ENCODE measurements at places on chromosomes 5 and 9. TPM values are rescaled to one million over a fixed set of nuclear protein-coding genes. Genes with fewer than 3 reads are reported as not detected.

SPINK7 gene
- not detected for polyA plus RNA-seq

GRCh38 chr5:95027775-95028174, 257.1 kb downstream of the MCTP1 start:
- no peak for DNase-seq

GRCh38 chr5:84430863-84431663, 46.4 kb upstream of the EDIL3 start:
- no peak for DNase-seq

DNA sequence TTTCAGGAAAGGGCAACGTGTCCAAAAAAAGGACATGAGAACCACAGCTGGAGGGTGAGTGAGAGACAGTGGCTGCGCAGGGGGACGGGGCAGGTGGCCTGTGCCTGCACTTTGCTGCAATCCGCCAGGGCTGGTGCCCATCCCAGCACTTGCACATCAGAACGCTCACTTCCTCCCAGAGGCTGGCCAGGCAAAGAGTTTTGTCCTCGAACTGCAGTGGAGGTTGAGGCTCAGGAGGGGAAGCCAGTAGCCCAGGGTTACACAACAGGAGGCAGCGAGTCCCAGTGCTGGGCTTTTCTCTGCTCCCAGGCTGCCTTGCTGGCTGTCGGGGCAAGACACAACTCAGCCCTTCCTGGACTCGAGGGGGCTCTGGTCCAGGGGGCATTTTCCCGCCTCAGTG, 33.1 kb downstream of the CRB2 start:
- DNase-seq = no peak

DNA sequence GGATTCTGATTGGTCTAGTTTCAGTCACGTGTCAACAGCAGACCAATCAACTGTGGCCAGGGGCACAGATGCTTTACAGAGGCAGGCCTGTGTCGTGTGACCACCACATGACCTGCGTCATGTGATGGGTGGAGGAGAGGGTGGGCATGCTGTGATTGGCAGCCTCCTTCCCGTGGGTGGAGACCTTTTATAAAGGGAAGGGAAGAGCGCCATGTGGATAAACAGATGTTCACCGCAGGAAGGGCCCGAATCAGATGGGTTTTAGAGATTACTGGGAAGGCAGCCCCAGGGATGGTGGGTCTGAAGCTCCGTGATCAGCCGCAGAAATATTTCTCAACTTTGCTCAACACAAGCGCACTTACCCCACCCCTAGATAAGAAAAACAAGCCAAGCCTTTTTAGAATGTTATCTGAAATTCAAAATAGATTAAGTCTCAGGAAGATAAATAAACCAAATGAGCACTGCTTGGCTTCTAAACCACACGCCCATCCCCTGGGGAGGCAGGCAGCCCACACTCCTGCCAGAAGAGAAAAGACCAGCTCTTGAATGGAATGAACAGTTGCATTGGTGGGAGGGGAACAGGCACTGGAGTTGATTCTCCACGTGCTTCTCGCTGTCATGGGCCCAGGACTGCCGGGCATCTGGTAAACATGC, 43.6 kb downstream of the ROPN1L start:
- no peak for DNase-seq

Measured in renal cortex interstitium (tissue), 15 donors.